ENCODE measurements at places on chromosomes 2 and 18.

DNA sequence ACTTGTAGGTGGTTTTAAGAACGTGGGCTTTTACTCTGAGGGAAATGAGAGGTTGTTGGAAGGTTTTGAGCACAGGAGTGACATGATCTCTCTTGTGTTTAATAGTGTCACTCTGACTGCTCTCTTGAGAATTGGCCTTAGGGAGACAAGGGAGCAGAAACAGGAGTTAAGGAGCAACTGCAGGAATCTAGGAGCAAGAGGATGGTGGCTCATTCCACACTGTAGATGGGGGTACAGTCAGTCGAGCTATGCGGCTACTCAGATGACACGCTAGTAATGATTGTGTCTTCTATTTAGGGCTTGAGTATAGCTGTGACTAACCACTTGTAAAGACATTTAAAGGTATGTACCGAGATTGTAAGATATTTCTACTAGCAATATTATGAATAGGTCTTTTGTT lies 87.4 kb downstream of the RPRM start:
- H3K4me3 ChIP-seq, result no peak overlapping the region
- H3K36me3 ChIP-seq, result no peaks in the 10 kb centered on the region
- DNase-seq, result no peak

DNA sequence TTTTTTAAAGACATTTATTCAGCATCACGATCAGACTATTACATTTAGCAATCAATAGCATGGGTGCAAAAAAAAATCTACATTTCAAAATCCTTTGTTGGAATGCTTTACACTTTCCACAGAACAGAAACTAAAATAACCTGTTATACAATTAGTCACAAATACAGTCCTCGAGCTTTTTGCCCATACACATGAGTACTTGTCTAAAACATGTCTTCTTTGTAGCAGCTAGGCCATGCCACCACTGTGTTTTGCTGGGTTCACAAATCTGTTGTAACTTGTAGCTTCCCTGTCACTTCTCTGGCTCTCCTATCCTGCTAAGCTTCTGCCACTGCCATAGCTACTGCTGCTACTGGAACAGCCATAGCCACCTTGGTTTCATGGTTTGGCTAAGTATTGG lies 24.4 kb upstream of the ADAM23 start:
- H3K27ac ChIP-seq, result no peak overlapping the region
- DNase-seq, result no peak
- H3K36me3 ChIP-seq, result no peaks in the 10 kb centered on the region

DNA sequence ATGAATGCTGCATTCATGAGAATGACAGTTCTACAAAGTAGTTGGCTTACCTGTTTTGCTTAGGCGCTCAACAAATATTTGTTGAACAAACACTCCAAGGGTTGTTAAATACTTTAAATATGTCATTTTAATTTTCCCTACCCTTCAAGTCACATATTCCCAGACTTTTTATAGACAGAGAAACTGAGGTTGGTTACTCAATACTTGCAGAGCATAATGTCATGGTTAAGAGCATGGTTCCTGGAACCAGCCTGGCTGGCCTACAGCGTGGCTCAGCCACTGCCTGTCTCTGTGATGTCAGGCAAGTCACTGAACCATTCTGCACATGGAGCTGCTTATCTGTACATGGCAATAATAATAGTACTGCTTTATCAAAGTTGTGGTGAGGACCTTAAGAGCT lies 120.0 kb upstream of the STK17B start:
- H3K4me3 ChIP-seq, result no peak overlapping the region
- H3K36me3 ChIP-seq, result no peaks in the 10 kb centered on the region
- DNase-seq, result no peak
- no peak overlapping the region for H3K27ac ChIP-seq
- H3K4me1 ChIP-seq, result peaks cover 47% of the 10 kb centered on the region

DNA sequence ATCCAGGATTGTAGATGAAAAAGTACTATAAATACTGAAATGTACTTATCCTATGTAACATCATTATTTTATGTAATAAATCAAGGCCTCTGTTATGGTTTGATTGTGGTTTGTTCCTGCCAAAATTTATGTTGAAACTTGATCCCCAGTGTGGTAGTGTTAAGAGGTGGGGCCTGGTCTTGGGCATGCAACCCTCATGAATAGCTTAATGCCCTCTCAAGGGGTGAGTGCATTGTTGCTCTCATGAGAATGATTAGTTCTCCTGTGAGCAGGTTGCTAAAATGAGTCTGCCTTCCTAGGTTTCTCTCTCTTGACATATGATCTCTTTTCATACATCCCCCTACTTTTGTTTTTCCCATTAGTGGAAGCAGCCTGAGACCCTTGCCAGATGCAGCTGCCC lies 915.4 kb downstream of the TSN start:
- no peaks in the 10 kb centered on the region for H3K36me3 ChIP-seq
- H3K27ac ChIP-seq, result no peak overlapping the region
- H3K27me3 ChIP-seq, result no peaks in the 10 kb centered on the region
- H3K4me1 ChIP-seq, result no peaks in the 10 kb centered on the region
- H3K4me3 ChIP-seq, result no peak overlapping the region

DNA sequence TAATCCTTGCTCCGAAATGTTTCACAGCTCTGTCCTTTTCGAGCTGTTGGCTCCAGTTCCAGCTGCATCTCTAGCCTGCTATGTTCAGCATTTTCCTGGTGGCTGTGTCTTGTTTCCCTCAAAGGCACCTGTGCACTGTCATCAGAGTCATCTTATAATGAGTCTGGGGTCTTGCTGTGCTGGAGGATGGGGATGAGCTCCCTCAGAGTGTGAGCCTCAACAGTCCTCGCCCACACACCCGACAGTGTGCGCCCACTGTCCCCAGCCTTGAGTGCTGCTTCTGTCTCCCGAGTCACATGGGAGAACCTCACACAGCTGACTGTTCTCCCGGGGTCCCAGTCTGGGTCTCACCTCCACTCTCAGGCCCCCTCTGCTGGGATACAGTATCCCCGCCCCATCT lies 25.4 kb downstream of the SPP2 start:
- H3K27ac ChIP-seq, result no peak overlapping the region
- no peak for DNase-seq
- H3K4me1 ChIP-seq, result peaks cover 26% of the 10 kb centered on the region
- H3K36me3 ChIP-seq, result no peaks in the 10 kb centered on the region

DNA sequence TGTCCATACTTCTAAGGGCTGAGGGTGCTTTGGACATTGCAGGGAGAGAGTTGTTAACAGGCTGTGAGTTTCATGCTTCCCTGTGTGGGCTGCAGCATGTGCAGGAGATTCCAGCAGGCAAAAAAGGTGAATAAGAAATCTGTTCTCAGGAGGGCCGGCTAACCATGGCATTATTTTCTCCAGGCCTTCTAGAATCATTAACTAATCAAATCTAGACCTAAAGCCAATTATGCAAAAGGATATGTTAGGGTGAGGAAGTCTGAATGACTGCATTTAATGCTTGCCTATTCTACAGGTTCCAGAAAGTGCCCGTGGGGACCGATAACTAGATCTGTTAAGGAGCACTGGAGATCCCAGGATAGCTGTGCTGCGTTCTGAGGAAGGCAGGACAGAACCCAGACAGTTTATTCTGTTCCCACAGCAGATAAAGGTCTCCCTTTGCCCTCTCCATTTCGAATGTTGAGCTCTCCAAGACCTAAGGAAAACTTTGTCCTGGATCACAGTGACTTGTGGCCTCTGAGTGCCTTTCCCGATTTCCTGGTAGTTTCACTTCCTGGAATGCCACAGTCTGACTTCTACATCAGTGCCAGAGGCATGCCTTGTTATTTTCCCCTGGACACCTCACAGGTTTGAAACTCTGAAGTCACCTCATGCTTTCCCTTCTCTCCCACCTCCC lies 50.0 kb upstream of the ZFP36L2 start:
- H3K27ac ChIP-seq, result no peak overlapping the region
- no peak overlapping the region for H3K4me3 ChIP-seq
- DNase-seq, result no peak
- peaks cover 16% of the 10 kb centered on the region for H3K4me1 ChIP-seq
- no peaks in the 10 kb centered on the region for H3K27me3 ChIP-seq

GRCh38 chr2:133063775-133064174 lies 393.8 kb upstream of the LYPD1 start:
- DNase-seq, result no peak
- H3K4me3 ChIP-seq, result no peak overlapping the region
- H3K36me3 ChIP-seq, result no peaks in the 10 kb centered on the region

DNA sequence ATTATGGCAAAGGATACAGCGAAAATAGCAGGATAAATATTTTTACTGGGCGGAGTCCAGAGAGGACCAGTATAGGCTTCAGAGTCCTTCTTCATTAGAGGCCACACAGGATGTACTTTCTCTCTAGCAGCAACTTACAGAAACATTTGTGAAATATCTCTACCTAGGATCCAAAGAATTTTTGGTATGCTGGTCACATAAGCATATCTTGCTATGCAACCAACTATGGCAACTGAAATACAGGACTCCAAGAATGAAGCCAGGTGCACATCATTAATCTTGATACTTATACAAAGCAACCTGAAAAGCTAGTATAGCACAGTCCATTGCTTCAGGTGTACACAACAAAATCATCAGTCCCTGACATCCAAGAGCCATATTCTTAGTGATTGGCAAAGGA lies 59.1 kb upstream of the NABP1 start:
- H3K4me3 ChIP-seq, result no peak overlapping the region
- H3K27me3 ChIP-seq, result no peaks in the 10 kb centered on the region
- no peak for DNase-seq
- H3K36me3 ChIP-seq, result peaks cover 2% of the 10 kb centered on the region
- peaks cover 68% of the 10 kb centered on the region for H3K4me1 ChIP-seq

DNA sequence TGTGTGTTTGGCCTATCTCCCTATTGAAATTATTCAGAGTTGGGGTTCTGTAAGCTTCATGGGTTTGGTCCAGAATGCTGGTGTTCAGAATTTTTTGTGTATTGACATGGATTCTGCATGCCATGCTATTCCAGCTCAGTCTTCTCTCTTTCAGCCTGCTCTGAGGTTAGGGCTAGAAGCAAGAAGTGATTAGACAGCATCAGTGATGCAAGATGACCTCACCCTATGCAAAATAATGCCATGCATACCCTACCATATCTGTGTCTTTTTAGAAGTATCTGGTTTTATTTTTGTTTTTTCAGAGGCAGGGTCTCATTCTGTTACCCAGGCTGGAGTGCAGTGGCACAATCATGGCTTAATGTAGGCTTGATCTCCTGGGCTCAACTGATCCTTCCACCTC lies 175.6 kb upstream of the SKOR2 start:
- H3K4me3 ChIP-seq, result no peak overlapping the region
- DNase-seq, result no peak
- H3K27me3 ChIP-seq, result no peaks in the 10 kb centered on the region
- H3K4me1 ChIP-seq, result no peaks in the 10 kb centered on the region
- no peak overlapping the region for H3K27ac ChIP-seq

- no peaks in the 10 kb centered on the region for H3K36me3 ChIP-seq
- DNase-seq, result no peak
- H3K27me3 ChIP-seq, result no peaks in the 10 kb centered on the region
- H3K4me3 ChIP-seq, result no peak overlapping the region
- no peaks in the 10 kb centered on the region for H3K4me1 ChIP-seq
- H3K27ac ChIP-seq, result no peak overlapping the region
These were observed 108.5 kb downstream of the TTC32 start for GRCh38 chr2:19793132-19793750.

- peaks cover 16% of the 10 kb centered on the region for H3K4me1 ChIP-seq
- H3K36me3 ChIP-seq, result peaks cover 41% of the 10 kb centered on the region
- H3K4me3 ChIP-seq, result no peak overlapping the region
- no peak overlapping the region for H3K27ac ChIP-seq
- no peak for DNase-seq
These were observed 80.0 kb downstream of the RHBDD1 start for GRCh38 chr2:226915846-226916360.

DNA sequence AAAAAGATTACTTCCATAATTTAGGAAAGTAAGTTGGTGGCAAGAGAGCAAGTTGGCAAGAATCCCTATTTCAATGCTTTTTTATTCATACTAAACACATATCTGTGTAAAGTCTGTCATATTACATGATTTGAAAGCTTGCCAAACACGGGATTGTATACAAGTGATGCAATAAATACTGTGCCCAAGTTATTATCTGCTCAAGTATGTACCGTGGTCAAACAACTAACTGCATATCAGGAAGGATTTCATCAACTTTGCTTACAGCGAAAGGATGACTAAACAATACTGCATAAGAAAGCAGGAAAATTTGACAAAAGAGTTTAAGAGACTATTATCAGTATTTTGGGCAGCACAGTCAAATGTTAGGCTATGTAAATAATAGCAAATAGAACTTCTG lies 69.6 kb upstream of the SCN1A start:
- no peaks in the 10 kb centered on the region for H3K27me3 ChIP-seq
- H3K27ac ChIP-seq, result no peak overlapping the region
- no peak overlapping the region for H3K4me3 ChIP-seq
- H3K36me3 ChIP-seq, result no peaks in the 10 kb centered on the region

DNA sequence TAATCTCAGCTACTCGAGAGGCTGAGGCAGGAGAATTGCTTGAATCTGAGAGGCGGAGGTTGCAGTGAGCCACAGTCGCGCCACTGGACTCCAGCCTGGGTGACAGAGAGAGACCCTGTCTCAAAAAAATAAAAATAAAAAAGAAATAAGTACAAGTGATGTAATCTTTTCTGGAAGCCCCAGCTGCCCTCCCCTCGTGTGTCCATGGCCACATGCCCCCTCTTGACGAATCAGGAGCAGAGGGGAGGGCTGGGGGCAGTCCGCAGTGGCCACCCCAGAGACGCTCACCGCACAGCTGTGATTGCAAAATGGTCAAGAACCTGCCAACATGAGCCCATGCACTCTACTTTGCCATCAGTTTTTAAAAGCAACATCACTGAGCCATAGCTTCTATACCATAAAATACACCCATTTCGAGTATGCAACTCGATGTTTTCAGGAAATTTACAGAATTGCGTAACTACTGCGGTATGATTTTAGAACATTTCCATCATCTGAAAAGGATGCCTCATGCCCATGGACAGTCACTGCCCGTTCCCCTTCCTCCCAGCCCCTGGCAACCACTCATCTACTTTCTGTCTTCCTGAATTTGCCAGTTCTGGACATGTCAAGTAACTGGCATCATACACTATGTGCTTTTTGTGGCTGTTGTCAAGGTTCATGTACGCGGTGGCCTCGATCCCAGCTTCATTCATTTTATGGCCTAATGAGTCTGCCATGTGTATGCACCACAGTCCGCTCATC lies 88.1 kb downstream of the NDUFA10 start:
- H3K4me3 ChIP-seq, result no peak overlapping the region
- H3K27me3 ChIP-seq, result peaks cover 3% of the 10 kb centered on the region
- H3K27ac ChIP-seq, result no peak overlapping the region
- H3K36me3 ChIP-seq, result no peaks in the 10 kb centered on the region
- no peaks in the 10 kb centered on the region for H3K4me1 ChIP-seq

All from activated naive CD8-positive, alpha-beta T cell treated with anti-CD3 and anti-CD28 coated beads, Interleukin-2, amount 50 U/mL, for 24 hours (primary cell).